ENCODE measurements at places on chromosomes 6 and 20.

DNA sequence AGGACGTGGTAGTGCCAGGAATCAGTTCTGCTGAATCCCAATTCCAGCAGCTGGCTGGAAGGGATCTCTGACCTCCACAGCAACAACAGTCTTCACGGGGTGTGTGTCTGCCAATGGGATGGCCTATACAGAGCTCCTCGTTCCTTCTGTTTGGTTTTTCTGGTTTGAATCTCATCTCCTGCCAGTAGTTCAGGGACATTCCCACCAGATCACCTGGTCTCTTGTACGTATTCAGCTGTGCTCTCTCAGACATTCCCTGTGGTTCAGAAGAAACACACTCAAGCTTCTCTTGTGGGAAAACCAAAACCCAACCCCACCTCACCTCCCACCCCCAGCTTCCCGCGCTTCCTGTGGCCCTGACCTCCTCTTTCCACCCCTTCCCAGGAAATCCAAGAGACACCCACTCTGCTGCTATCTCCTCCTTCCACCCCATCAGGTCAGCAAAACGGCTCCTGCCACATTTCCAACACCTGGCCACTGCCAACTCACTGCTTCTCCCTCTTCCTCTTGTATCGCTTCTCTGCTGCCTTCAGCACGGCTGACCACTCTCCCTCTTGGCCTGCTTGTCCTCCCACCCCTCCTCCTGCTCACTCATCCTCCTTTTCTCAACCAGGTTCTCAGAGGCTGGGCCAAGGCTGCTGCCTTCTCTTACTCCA is 63.3 kb upstream of the PTGIS start:
- no peak for DNase-seq

- DNase-seq: no peak
Observed at GRCh38 chr6:76694795-76695194, 622.3 kb upstream of the IMPG1 start.

DNA sequence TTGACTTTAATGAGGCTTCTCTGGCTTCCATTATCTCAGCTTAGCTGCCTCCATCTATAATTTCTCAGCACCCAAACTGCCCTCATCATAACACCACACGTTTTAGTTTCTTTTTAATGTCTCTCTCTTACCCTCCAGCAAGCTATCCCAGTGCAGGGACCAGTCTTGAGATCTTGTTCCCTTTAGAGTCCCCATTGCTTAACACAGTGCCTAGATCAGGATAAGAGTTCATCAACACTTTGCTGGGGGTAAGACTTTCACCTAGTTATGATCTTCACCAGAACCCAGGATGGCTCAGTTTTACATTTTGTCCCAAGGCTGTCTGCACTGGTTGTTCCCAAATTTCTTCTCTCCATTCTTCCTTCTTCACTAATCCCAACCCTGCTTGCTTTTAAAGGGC is 126.1 kb downstream of the OR2B2 start:
- DNase-seq: no peak

DNA sequence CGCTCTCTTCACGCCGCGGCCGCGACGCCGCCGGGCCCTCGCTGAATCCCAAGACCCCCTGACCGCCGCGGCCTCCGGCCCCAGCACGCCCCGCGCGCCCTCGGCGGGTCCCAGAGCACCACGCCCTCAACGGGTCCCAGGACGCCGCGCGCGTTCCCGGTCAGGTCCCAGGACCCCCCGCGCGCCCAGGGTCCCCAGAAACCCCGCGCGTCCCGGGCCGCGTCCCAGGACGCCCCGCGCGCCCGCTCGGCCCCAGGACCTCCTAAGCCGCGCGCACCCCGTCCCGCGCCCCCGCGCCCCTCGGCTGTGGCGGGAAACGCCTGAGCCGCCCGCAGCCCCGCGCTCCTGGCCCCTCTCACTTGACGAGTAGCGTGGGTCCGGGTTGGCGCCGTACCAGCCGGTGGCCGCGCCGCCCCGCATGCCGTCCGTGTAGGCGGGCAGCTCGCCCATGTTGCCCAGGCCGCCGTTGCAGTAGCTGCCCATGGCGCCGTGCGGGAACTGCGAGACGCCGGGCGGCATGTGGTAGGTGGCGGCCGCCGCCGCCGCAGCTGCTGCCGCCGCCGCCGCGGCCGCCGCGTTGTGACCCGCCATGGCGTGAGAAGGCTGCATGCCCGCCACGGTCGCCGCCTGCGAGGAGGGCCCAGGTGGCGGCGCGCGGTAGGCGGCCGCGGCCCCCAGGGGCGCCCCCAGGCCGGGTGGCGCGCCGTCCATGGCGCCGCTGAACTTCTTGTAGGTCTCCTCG is 556 bp downstream of the NKX2-4 start:
- no peak for DNase-seq

DNA sequence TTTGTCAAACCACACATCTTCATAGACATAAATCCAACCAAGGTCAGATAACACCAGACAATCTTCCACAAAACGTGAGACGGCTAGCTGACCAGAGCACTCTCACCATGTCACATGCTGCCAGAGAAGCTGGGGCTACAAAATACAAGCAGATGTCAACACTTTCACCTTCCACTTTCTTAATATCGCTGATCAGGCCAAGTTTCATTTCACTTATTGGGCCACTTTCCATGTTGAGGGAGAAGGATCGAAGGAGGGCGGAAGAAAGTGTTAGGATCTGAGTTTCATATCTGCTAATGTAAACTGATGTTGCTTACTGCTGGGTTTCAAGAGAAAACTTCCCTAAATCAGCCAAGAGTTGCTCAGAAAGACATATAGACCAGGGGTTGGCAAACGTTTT is 177.0 kb upstream of the PRDM1 start:
- DNase-seq: no peak

DNA sequence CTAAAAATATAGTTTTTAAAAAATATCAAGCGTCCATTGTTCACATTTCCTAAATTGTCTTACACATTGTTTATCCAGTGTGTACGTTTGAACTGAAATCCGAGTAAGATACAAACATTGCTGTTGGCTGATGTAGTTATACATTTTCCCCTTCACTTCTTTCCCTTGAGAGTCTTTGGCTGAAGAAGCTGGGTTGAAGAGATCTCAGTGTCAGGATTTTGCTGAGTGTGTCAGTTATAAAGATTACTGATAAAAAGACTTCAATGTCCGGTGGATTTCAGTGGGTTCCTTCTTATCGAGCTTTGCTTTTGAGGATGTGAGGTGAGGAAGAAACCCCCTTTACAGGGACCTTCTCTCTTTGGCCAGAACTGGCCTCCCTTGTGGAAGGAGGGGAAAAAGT is 20.5 kb downstream of the RFPL4B start:
- DNase-seq: no peak

GRCh38 chr6:138450445-138450844 is 46.4 kb downstream of the HEBP2 start:
- no peak for DNase-seq

GRCh38 chr6:27892649-27893058 is 19.5 kb downstream of the OR2B2 start:
- DNase-seq: no peak

DNA sequence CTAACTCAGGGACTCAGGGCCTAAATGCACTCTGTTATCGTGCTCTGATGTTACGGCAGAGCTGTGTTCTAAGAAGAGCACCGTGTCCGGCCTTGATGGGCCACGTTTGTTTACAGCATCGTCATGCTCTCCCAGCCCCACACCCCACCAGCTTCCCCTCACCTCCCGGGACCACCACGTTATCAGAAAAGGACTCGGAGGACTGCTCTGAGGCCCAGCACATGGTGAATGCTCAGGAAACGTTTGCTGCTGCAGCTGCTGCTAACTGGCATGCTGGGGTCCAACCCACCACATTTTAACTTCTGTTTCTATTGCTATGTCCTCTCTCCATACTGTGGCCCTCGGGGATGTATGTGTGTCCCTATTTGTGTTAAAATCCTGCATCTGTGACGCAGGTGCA is 50.3 kb downstream of the WDR27 start:
- no peak for DNase-seq
